Omental fat pad (tissue), 4 donors: ENCODE measurements at places on chromosomes 3 and 15. TPM values are rescaled to one million over a fixed set of nuclear protein-coding genes. Genes with fewer than 3 reads are reported as not detected.

- no peak for DNase-seq
Measured at GRCh38 chr3:107690522-107691138, 167.9 kb downstream of the BBX start.

The TTLL3 gene
- 58.1 TPM for total RNA-seq

The P2RY1 gene
- 4.9 TPM for total RNA-seq

The PRSS50 gene
- total RNA-seq: not detected

The CP gene
- 13.8 TPM for total RNA-seq

The CX3CR1 gene
- total RNA-seq: not detected

- DNase-seq: no peak
Measured at GRCh38 chr3:157373783-157374182, 62.9 kb upstream of the PTX3 start.

DNA sequence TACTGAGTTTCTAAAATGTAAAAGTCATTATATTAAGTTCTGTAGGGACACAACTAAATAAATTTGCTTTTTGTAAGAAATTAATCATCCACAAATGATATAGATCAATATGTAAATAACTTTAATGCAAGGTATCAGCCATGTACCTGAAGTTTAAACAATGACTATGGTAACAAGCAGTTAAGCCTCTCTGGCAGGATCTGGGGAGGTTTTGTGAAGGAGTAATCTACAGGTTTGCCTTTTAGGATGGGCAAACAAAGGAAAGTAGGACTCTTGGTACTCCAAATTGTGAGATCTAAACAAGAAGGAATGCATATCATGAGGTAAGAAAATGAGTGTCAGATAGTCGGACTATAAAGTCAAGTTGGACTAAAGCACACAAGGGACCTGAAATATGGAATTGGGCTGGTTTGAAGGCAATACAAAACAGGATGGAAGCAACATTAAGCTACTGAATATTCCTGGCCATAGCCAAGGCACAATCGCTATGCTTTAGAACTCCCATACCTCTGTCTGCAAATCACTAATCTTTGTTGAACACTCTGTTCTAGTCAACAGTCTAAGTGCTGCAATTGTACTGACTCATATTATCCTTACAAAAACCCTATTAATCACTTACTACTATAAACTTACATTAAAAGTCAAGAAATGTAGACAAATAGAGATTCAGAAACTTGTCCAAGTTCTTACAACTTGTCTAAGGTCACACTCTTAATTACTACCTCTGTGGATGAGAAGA, 412.8 kb downstream of the DIPK2A start:
- DNase-seq: no peak
